NK-92 treated with Interleukin-12 subunit alpha and Interleukin-12 subunit beta, amount 100 ng/mL, for 24 hours (cell line): ENCODE measurements at places on chromosomes 13 and 19.

DNA sequence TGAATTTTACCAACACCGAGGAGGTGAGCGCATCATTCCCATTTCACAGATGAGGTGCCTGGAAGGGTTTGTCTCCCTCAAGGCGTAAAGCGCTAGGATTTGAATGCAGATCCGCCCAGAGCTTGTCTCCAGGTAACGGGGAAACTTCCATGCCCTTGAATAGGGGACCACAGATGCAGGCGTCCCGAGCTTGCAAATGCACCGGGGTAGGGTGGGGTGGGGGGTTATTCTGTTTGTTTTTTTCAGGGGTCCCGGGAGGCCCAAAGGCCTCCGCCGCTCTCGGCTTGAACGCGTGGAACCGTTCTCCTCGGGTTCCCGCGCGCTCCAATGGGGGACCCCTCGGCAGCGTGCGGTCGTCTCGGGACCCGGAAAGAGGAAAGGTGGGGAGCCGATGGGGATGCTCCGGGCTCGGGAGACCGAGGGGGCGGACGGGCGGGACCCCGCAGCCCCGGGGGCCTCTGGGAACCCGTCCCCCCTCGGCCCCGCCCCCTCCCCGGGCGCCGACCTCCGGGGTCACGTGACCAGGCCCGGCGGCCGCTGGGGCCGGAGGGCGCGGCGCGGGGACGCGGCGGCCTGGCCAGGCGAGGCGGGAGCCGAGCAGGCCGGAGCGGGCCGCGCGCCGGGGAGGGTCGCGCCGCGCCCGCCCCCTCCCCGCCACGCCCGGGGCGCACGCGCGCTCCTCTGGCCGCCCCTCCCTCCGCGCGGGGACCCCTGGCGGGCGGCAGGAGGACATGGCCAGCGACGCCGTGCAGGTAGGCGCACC is at the start of gene PKN1:
Gene PKN1, plus strand, starts transcription at position 516 of the 763 bp plus-strand sequence. Its CDS starts 216 bp downstream, at position 732.
- DNase-seq: no peak

- DNase-seq: no peak
Measured at GRCh38 chr19:32875428-32875827, 5.9 kb upstream of the SLC7A9 start.

GRCh38 chr19:50352242-50352641 is 13.2 kb downstream of the NAPSA start:
- no peak for DNase-seq

DNA sequence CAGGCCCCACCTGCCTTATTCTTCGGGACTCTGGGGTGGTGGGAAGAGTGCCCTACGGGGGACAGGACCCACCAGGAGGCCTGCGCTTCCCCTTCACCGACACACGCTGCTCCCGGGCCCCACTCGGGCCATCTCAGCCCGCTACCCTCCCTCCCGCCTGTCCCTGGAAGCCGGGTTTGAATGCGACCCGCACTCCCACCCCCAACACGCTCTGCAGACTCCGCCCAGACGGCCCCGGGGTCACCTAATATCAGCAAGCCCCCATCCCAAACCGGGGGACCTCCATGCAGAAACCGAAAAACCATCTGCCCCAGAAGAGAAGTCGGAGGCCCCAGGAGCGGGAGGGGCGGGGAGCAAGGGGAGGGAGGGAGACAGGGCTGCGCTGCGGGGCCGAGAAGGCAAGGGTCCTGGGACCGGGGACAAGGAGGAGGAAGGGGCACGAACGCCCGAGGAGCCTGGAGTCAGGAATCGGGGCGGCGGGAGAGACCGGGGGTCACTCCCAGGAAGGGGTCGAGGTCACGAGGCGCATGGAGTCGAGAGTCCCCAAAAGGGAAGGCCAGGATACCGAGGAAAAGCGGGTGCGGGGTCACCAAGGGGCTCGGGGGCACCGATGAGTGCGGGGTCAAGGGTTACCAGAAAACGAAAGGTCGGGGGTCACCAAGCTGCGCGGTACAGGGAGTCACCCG is 766 bp downstream of the SBNO2 start:
- no peak for DNase-seq

DNA sequence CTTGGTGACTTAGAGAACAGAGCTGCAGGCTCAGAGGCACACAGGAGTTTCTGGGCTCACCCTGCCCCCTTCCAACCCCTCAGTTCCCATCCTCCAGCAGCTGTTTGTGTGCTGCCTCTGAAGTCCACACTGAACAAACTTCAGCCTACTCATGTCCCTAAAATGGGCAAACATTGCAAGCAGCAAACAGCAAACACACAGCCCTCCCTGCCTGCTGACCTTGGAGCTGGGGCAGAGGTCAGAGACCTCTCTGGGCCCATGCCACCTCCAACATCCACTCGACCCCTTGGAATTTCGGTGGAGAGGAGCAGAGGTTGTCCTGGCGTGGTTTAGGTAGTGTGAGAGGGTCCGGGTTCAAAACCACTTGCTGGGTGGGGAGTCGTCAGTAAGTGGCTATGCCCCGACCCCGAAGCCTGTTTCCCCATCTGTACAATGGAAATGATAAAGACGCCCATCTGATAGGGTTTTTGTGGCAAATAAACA is 9.9 kb downstream of the APOC1 start:
- DNase-seq: no peak

- DNase-seq: no peak
Measured at GRCh38 chr19:46620716-46621115, 4.2 kb downstream of the PTGIR start.

GRCh38 chr19:40223135-40223822 is 3.2 kb downstream of the CCNP start:
- no peak for DNase-seq

DNA sequence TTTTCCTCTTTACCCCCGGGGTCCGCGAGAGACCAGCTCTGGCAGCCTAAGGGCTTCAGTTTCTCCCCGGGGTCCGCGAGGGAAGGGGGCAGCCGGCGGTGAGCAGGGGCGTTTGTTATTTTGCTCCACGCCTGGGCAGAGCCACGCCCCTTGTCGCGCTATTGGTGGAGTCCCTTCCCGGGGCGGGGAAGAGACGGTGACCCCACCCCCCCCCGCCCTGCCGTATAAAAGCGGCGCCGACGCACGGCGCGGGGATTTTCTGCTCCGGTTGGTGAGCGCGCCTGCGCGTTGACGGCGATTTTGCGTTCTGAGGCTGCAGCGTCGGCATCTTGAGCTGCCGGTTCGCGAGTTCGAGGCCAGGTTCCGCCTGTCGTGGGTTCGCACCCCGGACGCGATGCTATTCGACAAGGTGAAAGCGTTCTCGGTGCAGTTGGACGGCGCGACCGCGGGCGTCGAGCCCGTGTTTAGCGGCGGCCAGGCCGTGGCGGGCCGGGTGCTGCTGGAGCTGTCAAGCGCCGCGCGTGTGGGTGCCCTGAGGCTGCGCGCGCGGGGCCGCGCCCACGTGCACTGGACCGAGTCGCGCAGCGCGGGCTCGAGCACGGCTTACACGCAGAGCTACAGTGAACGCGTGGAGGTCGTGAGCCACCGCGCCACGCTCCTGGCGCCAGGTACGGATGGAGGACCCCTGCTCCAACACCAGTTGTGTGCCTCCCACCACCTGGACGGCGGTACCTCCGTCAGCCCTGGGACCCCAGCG is at the start of gene ARRDC2:
Gene ARRDC2, plus strand, starts transcription at position 254 of the 757 bp plus-strand sequence. Its CDS starts 141 bp downstream, at position 395.
- no peak for DNase-seq

DNA sequence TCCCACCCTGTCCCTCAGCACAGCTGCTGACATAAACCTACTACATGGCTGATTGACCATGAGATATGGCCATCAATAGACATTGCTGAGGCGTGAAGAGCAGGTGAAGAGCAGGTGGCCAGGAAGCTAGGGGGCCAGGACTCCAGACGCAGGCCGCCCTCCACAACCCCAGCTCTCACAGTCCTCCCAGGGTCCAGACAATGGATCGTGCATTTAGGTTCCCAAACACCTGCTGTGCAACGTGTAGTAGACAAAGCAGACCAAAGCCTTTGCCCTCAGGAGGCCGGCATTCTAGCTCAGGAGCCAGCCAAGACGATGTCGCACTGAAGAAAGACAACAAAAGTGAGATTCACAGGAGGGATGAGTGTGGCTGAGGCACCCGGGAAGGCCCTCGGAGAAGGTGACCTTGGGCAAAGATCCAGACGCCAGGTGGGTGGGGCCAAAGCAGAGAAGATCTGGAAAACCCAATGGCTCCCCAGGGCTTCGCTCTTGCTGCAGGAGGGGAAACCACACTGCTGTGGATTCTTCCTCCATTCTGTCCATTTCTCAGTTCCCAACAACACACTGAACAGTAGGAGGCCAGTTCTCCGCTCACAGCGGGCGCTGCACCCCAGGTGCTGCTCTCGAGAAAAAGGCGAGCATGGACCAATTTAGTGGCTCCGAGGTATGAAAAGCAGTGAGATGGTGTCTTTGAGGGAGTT is 1.4 kb downstream of the FFAR1 start:
- DNase-seq: no peak

- DNase-seq: no peak
Measured at GRCh38 chr19:33260628-33261418, 35.2 kb upstream of the SLC7A10 start.

GRCh38 chr13:71727042-71727441 is 140.0 kb downstream of the DACH1 start:
- DNase-seq: no peak

GRCh38 chr19:43660971-43661360 is 9.0 kb downstream of the PLAUR start:
- DNase-seq: no peak

GRCh38 chr13:42746866-42747265 is 34.5 kb upstream of the FAM216B start:
- no peak for DNase-seq

GRCh38 chr13:24709186-24709913 is 29.1 kb downstream of the ATP12A start:
- DNase-seq: no peak

- no peak for DNase-seq
Measured at GRCh38 chr13:43094901-43095300, 71.5 kb downstream of the DNAJC15 start.

DNA sequence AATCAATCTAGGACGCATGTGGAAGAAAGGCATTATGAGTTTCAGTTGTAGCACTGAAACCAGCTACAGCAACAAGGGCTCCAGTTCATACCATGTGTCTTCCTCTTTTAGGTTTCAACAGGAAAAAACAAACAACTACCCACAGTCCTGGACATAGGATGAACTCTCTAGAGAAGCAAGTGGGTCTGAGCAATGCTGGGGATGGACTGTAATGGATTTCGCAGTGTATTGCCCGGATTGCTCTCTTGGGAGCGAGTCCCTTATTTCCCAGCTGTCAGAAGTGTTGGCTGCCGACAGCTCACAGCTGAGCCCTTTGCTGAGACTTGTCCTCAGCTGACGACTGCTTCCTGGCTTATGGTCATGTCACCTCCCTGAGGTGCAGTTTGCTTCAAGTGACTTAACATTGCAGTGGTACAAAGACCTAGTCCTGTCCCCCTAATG is 12.1 kb upstream of the MYCBP2 start:
- no peak for DNase-seq

- no peak for DNase-seq
Measured at GRCh38 chr13:74574964-74575728, 440.9 kb upstream of the KLF12 start.

DNA sequence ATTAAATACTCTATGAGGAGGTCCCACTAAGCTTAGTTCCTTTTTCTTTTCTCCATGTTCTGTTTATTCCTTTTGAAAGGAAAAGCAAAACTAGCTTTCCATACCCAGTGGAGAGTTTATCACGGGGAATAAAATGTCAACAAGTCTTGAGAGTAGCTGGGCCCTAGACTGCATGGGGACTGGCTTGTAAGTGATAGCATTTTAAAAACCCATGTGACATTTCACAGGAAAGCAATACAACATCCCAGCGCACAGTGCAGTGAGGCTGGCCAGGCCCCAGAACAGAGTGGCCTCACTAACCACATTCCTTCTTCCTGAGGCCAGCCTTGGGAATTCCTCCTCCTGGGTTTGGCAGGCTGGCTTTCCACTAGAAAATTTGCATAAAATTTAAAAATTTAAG is 149.8 kb downstream of the DLEU7 start:
- no peak for DNase-seq
